ENCODE measurements at places on chromosomes 16 and 17. TPM values are rescaled to one million over a fixed set of nuclear protein-coding genes. Genes with fewer than 3 reads are reported as not detected.
A peak's percentile ranks its signal among the peaks of the same experiment; 100 is the strongest.

DNA sequence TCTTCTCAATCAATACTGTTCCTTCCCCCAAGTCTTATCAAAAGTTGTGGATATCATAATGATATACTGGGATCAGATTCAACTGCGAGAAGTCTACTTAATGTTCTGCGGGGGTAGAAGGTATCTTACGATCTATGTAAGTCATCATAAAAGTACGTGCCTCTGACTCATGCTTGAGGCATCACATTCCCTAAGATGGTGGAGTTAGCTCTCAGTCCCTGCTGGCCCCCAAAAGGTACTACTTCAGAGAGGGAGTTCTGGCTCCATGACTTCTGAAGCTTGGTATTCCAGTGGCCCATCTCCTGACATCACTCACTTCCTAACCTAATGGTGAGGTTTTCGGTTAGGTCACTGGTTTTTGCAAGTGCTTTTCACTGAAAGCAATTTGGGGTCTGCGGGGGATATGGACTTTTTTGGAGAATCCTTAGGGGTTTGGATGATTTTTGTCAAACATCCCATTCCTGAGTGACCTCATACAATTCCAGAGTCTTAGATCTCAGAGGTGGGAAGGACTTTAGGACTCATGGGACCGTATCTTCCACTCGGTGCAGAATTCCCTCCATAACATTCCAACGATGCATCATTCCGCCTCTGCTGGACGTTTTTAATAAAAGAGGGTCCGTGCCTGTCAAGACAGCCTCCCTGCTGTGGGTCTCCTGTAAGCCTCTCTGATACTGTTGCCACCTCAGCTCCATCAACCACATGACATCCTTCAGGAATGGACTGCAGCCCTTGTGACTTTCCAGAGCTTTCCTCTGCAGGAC, 74.3 kb downstream of the DYNLRB2 start:
- no peaks in the 10 kb centered on the region for H3K4me1 ChIP-seq
- H3K4me3 ChIP-seq = no peak overlapping the region
- H3K27me3 ChIP-seq = no peaks in the 10 kb centered on the region

GRCh38 chr16:90023078-90023447, 3.8 kb upstream of the DBNDD1 start:
- peak overlapping the region; percentile 1 for H3K27ac ChIP-seq
- no peak for DNase-seq
- H3K4me3 ChIP-seq = peak overlapping the region; percentile 88
- no peaks in the 10 kb centered on the region for H3K27me3 ChIP-seq
- H3K36me3 ChIP-seq = no peaks in the 10 kb centered on the region

The CORO1A gene
- total RNA-seq = 2.6 TPM

The SNF8 gene
- total RNA-seq = 114 TPM

The ST6GALNAC2 gene
- 26.9 TPM for total RNA-seq

- no peak overlapping the region for H3K4me3 ChIP-seq
- DNase-seq = no peak
- no peak overlapping the region for H3K27ac ChIP-seq
- no peaks in the 10 kb centered on the region for H3K27me3 ChIP-seq
These were observed 29.8 kb downstream of the ZC3H18 start for GRCh38 chr16:88599825-88600538.

The CLDN6 gene
- 584 TPM for total RNA-seq

GRCh38 chr16:13856811-13857511, 63.0 kb upstream of the ERCC4 start:
- H3K27me3 ChIP-seq = no peaks in the 10 kb centered on the region
- no peaks in the 10 kb centered on the region for H3K4me1 ChIP-seq
- H3K4me3 ChIP-seq = no peak overlapping the region
- no peak for DNase-seq
- no peak overlapping the region for H3K27ac ChIP-seq

DNA sequence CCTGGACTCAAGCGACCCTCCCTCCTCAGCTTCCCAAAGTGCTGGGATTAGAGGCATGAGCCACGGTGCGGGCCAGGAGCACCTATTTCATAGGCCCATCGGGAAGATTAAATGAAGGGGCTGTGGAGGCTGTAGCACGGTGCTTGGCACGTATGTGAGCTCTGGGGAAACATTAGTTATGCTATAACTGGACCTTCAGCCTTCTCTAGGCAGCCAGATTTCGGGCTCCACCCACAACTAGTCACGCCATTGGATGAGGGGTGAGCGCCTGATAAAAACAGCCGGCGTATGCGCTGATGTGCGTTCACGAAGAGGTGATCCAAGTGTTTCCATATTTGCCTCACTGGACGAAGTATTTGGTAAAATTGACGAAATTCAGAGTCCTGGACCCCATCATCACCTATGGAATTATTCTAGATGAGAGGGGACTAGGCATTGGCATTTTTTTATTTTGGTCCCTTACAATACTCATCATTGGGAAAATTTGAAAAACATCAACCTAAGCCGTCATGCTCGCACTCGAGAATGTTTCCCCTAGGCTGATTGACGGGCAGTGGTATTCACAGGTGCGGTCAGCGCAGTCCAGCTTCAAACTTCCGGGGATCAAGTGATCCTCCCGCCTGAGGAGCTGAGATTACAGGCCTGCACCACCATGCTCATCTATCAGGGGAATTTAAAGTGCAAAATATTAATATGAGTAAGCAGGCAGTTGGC, 1.8 kb upstream of the ANKRD11 start:
- H3K36me3 ChIP-seq = peaks cover 8% of the 10 kb centered on the region
- peaks cover 6% of the 10 kb centered on the region for H3K4me1 ChIP-seq
- peak overlapping the region; percentile 98 for H3K4me3 ChIP-seq
- H3K27me3 ChIP-seq = no peaks in the 10 kb centered on the region
- H3K27ac ChIP-seq = no peak overlapping the region

DNA sequence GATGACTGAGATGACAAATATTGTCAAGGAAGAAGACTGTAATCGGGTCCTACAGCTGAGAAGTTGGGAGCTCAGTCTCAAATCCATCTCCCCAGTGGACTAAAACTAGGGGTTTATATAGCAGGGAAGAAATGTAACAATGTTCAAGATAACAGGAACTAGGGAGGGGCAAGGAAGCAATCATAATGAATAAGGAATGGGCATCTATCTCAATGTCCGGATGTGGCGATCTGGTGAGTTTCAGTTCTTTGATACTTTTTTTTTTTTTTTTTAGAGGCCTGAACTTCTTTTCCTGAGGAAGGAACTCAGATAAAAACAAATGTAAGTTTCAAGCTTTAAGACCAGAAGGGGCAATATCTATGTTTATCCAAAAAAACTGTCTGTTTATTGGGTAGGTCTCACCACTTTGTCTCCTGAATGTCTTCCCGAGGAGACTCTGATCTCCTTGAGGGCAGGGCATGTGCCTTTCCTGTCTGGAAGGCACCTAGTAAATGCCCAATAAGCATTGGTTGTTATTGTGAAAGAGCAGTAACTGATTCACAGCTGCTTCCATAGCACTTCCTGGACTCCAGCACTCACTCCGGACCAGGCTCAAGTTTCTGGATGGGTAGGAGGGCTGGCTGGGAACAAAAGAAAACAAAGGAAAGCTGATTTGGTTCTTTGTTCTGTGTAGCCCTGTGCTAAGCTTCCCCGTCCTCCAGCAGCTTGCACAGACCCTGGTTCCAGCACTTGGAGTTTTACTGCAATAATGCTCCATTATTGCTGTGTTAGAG, 51.9 kb downstream of the MEOX1 start:
- no peak for DNase-seq
- H3K27ac ChIP-seq = no peak overlapping the region
- H3K36me3 ChIP-seq = no peaks in the 10 kb centered on the region
- no peaks in the 10 kb centered on the region for H3K27me3 ChIP-seq
- H3K4me1 ChIP-seq = no peaks in the 10 kb centered on the region
- H3K4me3 ChIP-seq = no peak overlapping the region

DNA sequence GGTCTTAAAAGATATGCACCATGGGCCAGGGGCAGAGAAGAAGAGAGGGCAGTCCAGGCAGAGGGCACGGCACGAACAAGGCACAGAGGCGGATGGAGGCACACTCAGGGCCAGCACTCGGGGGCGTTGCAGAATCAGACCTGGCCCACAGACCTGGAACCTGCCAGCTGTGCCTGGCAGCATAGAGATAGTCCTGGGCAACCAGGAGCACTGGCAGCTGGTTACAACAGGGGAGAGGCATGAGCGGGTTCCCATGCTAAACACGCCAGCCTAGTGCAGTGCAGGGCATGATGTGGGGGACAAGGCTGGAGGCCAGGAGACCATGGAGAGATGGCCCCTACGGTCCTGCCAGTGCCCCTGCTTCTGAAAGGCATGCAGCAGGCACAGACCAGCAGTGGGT, 56.9 kb upstream of the RBFOX3 start:
- H3K27ac ChIP-seq = no peak overlapping the region
- no peaks in the 10 kb centered on the region for H3K36me3 ChIP-seq
- peak; percentile 34 for DNase-seq

The CTRB1 gene
- total RNA-seq = not detected

The WFIKKN1 gene
- 11.6 TPM for total RNA-seq

DNA sequence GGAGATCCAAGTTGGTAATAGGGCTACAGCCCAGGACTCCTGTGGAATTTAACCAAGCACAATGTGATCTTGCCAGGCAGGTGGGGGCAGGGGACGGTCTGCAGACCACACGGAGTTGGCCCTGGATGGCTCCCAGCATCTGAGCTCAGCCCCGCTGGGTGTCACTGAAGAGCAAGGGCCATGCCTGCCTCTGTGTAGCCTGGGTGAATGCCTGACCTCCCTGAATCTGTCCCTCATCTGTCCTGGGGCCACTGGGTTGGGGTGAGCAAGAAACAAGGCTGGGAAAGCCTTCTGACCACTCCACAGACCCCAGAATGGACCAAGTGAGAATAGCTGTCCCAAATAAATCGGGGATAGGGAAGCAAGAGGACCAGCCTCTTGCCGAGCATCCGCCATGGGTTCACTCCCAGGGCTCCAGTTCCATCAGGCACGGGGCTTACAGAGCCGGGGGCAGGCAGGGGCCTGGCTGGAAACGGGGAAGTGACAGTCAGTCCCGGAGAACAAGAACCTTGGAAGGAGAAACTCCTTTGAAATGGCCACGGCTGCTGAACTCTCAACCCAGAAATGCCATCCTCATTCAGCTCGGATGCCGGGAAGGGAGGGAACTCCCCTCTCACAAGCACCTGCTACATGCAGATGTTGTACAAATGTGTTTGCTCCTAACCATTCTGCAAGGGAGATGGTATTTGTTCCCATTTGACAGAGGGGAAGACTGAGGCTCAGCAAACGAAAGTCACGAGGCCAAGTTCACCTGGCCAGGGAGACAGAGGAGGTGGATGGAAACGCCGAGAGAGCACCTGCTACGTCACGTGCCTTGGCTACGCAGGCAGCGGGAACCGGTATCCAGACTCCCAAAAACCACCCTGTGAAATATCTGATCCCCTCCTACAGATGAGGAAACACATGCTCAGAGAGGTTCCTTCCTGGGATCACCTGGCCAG, 50.0 kb downstream of the RMI2 start:
- H3K36me3 ChIP-seq = no peaks in the 10 kb centered on the region
- no peak overlapping the region for H3K27ac ChIP-seq
- H3K4me1 ChIP-seq = no peaks in the 10 kb centered on the region
- no peak overlapping the region for H3K4me3 ChIP-seq
- H3K27me3 ChIP-seq = no peaks in the 10 kb centered on the region

The CD300H gene
- not detected for total RNA-seq

DNA sequence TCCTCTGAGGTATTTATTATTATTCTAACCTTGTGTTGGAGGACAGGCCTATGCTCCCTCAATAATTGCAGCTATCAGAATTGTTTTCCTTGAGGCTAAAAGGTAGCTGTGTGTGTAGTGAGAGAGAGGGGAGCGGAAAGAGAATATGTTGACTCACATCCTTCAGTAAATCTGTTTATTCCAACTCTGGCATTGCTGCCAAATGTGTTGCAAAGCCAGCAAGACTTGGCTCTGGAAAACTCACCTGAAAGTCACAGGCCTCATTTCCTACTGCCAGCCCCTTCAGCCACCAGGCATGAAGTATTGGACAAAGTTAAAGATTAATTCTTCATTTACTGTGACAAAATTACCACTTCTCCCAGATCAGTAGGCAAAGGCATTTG, 9.6 kb downstream of the CA10 start:
- H3K4me1 ChIP-seq = no peaks in the 10 kb centered on the region
- peaks cover 28% of the 10 kb centered on the region for H3K27me3 ChIP-seq
- DNase-seq = no peak
- H3K4me3 ChIP-seq = no peak overlapping the region

DNA sequence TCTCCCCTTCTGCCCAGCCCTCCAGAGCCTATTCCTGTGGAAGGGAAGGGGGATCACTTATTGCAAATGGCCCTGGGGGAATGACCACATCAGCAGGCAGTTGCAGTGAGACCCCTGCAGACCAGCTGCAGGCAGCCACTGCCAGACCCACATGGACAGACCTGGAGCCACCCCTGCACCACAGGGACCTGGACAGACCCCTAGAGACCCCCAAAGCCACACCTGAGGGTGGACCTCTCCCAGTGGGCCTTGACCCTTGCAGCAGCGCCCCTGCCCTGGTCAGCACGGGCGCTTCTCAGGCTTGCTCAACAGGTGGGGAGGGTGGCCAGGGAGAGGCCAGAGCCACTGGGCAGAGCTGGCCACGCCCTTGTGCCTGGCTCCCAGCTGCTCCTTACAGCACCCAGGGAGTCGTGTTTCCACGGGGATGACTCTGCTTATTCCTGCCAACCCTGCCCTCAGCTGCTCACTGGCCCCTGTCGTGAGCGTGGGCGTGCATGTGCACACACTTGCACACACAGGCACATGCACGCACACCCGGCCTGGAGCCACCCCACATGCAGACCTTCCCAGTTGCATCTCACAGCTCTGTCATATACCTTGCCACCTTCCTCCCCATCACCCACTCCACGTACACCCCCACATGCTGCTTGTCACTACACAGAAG, 1.3 kb upstream of the SCN4A start:
- no peaks in the 10 kb centered on the region for H3K4me1 ChIP-seq
- H3K27ac ChIP-seq = no peak overlapping the region
- H3K36me3 ChIP-seq = no peaks in the 10 kb centered on the region
- H3K4me3 ChIP-seq = no peak overlapping the region

The OR3A3 gene
- total RNA-seq = not detected

GRCh38 chr17:40072040-40072734, 9.4 kb downstream of the THRA start:
- no peak overlapping the region for H3K27ac ChIP-seq
- no peaks in the 10 kb centered on the region for H3K27me3 ChIP-seq
- no peaks in the 10 kb centered on the region for H3K36me3 ChIP-seq

DNA sequence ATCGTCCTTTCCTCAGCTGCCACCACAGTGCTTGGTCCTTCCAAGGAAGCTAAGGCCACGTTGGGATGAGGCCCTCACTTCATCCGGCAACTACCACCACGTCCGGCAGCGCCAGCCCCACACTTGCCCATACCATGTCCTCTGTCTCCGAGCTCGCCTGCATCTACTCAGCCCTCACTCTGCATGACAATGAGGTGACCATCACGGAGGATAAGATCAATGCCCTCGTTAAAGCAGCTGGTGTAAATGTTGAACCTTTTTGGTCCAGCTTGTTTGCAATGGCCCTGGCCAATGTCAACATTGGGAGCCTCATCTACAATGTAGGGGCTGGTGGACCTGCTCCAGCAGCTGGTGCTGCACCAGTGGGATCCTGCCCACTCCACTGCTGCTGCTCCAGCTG, 44.9 kb downstream of the TTC19 start:
- DNase-seq = peak; percentile 62
- H3K4me3 ChIP-seq = no peak overlapping the region
- H3K27me3 ChIP-seq = no peaks in the 10 kb centered on the region
- H3K27ac ChIP-seq = no peak overlapping the region

Data from endodermal cell (in vitro differentiated cells).